IMR-90 (cell line): ENCODE measurements at places on chromosomes 11 and 22. TPM values are rescaled to one million over a fixed set of nuclear protein-coding genes. Genes with fewer than 3 reads are reported as not detected.

Gene SYT8
- total RNA-seq = not detected in 2 replicates

Gene PRG2
- total RNA-seq = not detected in 2 replicates

Gene ALG9
- total RNA-seq = 35.7 and 44.7 TPM in 2 replicates

Gene SOX6
- 7.7 and 12.5 TPM in 2 replicates for total RNA-seq

Gene CHADL
- total RNA-seq = 0.18 and 0.28 TPM in 2 replicates

DNA sequence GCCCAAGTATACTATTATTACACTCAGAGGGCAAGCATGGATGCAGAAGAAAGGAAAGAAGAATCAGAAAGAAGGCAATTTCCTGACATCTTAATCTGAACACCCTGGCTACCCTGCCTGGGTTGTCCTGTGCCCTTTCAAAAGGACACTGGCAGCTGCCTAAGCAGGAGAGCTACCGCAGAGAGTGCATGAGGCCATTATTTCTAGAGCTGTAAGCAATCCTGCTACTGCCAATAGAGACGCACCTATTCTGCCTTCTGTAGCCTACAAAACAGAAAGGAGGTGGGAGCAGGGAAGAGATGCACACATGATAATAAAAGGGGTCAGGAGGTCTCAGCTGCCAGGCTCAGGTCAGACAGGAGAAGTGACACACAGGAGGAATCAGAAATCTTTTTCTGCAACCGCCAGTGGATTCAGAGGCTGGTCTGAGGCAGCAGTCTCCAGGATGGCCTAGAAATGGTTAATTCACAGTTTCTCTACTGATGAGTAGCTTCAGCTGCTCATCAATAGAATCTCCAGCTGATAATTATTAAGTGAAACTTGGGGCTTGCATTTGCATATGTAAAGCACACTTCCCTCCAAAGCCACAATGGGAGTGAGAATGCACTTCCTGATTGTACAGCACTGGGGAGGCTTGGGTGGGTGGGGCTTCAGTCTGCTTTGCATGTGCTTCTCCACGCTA is 253.9 kb downstream of the LARGE1 start:
- no peak for DNase-seq

DNA sequence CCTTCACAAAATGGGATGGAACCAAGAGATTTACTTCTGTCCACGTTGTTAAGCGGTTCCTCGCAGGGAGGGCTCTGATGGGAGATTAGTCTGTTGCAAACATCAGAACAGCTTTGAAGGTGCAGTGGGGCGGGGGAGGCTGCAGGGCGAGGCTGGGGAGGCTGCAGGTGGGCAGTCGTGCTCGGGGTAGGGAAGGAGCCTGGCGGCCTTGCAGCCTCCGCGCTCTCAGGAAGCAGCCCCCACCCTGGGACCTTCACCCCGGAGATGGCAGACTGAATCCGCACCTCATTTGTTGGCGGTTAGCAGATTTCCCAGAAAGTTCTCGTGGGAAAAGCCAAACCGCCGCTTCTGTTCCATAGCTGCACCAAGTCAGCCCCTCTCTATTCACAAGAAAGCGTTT is 237.3 kb downstream of the BRD1 start:
- DNase-seq = no peak

DNA sequence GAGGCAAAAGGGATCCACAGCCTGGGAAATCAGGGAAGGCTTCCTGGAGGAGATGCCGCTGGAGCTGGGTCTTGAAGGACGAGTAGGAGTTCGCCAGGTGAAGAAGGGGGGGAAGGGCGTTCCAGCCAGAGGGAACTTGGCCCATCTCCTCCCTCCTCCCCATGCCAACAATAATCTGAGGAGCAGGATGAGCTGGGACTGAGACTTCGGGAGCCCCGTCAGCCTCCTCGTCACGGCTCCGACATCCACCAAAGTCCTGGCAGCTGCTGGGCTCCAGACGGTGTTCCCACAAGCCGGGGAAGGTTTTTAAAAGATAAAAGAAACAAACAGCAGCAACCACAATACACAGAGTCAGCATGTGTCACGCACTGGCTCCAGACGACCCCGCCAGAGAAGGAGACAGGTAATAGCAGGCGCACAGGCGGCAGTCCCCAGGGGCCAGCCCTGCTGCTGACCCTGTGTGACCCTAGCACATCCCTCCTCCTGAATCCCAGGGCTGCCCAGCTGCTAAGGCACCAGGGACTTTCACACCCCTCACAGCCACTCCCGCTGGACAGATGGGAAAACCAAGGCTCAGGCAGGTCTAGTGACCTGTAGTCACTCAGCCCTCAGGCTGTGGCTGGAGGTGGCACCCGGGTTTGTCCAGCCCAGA is 37.3 kb downstream of the NUP50 start:
- peak; percentile 98 for DNase-seq

DNA sequence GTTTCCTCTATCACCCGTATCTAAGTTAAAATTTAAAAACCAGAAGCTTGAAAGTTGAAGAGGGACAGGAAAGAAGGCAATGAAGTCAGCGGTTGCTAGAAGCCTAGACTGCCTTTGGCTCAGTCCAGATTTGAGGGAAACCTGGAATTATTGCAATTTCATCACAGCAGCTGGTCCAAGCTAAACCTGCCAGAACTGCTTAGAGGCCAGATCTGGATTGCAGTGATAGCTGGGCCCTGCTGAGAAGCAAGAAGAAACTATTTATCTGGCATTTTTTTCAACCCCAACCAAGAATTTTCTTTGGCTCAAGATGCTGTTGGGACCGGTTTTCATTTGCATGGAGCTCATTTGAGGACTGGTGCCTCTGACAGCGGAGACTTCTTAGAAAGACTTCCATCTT is 121.5 kb upstream of the TEAD1 start:
- peak; percentile 90 for DNase-seq
